ENCODE measurements at places on chromosomes 7 and 10.
A peak's percentile ranks its signal among the peaks of the same experiment; 100 is the strongest.

DNA sequence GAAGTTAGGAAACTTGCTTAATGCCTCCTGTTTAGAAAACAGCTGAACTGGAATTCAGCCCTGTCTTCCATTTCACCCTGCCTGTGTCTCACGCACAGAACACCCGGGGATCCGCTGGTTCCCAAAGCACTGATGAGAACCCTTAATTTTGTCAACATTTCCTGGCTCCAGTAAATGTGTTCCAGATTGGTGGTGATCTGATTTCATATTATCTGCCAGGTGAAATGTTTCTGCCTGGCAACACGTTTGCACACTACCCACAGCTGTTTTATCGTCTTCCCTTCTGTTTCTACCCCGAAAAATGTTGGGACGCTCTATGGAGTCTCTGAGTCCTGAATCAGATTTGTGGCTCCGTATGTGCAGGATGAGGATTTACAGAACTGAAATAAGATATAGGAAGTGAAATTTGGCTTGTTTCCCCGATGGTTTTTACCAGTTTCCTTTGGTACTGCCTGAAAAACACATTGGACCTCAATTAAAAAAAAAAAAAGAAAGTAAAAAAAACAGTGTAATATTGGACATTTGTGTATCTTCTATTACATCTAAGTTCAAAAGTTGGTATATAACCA is 29.0 kb downstream of the MRC1 start:
- no peak for DNase-seq

DNA sequence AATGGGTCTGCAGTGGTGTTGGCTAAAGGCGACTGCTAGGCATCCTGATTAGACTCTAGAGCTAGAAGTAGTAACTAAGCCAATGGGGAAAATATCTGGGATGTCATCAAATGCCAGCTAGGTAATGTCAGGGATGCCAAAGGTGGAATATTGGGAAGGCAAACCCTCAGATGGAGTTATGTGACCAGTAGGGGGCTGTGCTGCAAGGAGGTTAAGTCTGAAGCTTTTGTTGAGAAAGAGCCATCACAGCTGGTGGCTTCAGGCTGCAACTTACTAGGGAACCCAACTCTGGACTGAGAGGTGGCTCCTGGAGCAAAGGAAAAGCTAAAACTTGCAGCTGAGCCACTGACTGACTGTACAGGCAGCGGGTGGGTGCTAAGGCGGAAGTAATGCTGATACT is 576.9 kb upstream of the GHITM start:
- DNase-seq, result no peak

DNA sequence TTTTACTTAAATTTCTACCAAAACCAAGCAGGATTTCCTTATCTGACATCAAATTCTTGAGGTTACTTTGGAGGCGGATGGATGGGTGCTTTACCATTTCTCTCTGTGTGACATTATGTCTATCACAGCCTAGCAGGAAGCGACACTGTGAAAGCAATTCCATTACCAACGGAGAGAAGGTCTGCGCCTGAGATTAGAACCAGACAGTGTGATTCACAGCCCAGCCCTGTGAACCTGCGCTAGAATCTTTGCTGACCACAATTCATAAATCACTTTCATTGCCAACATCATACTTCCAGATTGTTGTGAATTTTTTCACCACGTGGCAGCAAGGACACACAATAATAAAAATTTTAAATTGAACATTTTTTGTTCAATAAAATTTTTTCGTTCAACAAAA is 126.5 kb downstream of the CUBN start:
- DNase-seq, result peak; percentile 62

GRCh38 chr10:113187063-113187777 is 237.2 kb downstream of the TCF7L2 start:
- DNase-seq, result no peak

DNA sequence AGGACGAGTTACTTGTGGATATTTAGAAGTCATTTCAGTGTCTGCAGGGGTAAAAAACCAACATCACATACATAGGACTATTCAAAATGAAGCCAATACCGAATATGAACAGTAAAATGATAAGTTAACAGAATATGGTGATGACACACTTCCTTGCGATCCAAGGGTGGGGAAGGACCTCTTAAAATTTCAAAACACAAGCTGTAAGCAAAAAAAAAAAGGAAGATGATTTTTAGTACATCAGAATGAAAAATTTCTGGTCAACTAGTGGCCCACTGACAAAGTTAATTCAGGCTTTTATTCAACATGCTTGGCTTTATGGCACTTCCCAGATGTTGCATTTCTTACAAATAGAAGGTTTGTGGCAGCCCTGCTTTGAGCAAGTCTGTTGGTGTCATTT is 19.0 kb upstream of the GALNTL5 start:
- no peak for DNase-seq

- DNase-seq, result no peak
Observed at GRCh38 chr7:137880432-137880831, 33.7 kb upstream of the DGKI start.

GRCh38 chr10:36765782-36766414 is 359.5 kb upstream of the ANKRD30A start:
- no peak for DNase-seq

GRCh38 chr10:97514344-97514743 is 15.6 kb downstream of the UBTD1 start:
- DNase-seq, result no peak

DNA sequence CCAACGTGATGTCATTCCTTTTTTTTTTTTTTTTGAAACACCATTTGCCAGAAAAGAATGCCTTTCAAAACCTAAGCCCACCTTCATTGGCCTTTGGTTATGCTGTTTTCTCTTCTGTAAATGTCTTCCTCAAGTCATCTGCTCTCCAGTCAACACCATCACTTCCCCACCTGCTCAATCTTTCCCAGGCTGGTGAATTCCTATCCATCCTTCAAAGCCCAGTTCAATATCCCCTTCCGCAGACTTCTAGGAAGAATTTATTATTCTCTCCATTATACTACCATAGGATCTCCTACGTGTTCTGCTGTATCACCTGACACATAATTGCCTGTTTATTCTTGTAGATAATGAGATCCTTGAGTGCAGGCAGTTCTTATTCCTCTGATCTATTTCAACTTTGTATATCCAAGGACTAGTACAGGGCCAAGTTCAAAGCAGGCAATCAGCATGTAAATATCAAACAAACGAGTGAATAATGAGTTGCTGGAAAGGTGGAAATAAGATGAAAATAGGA is 73.5 kb upstream of the PRR15 start:
- no peak for DNase-seq

GRCh38 chr10:31299119-31299518 is 19.9 kb upstream of the ZEB1 start:
- no peak for DNase-seq

DNA sequence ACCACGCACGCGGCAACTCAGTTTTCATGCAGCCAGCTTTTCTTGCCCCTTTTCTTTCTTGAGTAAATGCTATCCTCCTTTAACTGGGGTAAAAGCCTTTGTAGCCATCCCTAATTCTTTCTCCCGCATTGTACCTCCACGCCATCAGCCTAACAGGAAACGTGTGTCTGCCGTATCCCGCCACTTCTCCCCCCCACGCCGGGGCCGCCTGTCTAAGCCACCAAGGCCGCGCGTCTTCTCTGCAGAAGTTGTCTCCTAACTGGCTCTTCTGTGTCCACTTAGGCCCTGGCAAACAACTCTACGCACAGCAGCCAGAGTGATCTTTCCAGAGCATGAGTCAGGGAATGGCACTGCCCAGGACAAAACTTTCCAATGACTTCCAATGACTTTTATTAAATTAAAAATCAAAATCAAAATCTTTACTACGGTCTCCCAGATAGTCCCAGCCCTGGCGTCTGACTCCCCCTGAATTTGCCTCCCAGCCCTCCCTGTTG is 74.6 kb downstream of the XRCC2 start:
- DNase-seq, result no peak
